Cardiac atrium fibroblast (primary cell): ENCODE measurements at places on chromosomes 16 and 17. TPM values are rescaled to one million over a fixed set of nuclear protein-coding genes. Genes with fewer than 3 reads are reported as not detected.

TAT gene
- not detected in 2 replicates for total RNA-seq

RCVRN gene
- total RNA-seq: not detected in 2 replicates

KIF2B gene
- not detected in 2 replicates for total RNA-seq

SLFN5 gene
- 31.2 and 38.9 TPM in 2 replicates for total RNA-seq

SLC52A1 gene
- total RNA-seq: 0.18 TPM in 1 of 2 replicates, not detected in the other

SKAP1 gene
- not detected in 2 replicates for total RNA-seq

ATP2A3 gene
- 0.16 TPM in 1 of 2 replicates, not detected in the other for total RNA-seq

KIF1C gene
- 57.9 and 62.5 TPM in 2 replicates for total RNA-seq

LRRC45 gene
- total RNA-seq: 7.9 and 8.8 TPM in 2 replicates

GDPD1 gene
- total RNA-seq: 0.18 TPM in 1 of 2 replicates, not detected in the other

PRAC1 gene
- not detected in 2 replicates for total RNA-seq

CPNE7 gene
- 0.81 and 4.3 TPM in 2 replicates for total RNA-seq

SPEM2 gene
- total RNA-seq: not detected in 2 replicates

NOXO1 gene
- 0.32 TPM in 1 of 2 replicates, not detected in the other for total RNA-seq

VMO1 gene
- total RNA-seq: 0.18 TPM in 1 of 2 replicates, not detected in the other

MT4 gene
- total RNA-seq: not detected in 2 replicates

TEN1 gene
- total RNA-seq: 21.8 and 29.6 TPM in 2 replicates

QPRT gene
- total RNA-seq: 1.3 and 4.7 TPM in 2 replicates

LPO gene
- not detected in 2 replicates for total RNA-seq

ZSCAN10 gene
- not detected in 2 replicates for total RNA-seq

NFAT5 gene
- 16.0 and 21.8 TPM in 2 replicates for total RNA-seq

RBFOX1 gene
- total RNA-seq: not detected in 2 replicates

KRTAP9-4 gene
- total RNA-seq: not detected in 2 replicates

PRAC2 gene
- total RNA-seq: not detected in 2 replicates

GNAO1 gene
- total RNA-seq: not detected in 2 replicates

CDRT15L2 gene
- total RNA-seq: not detected in 2 replicates

YBX2 gene
- total RNA-seq: not detected in 2 replicates

KRT20 gene
- total RNA-seq: not detected in 2 replicates

C17orf67 gene
- total RNA-seq: 0.16 TPM in 1 of 2 replicates, not detected in the other

PRDM7 gene
- not detected in 2 replicates for total RNA-seq

TGFB1I1 gene
- 72.3 and 119 TPM in 2 replicates for total RNA-seq

IRF8 gene
- not detected in 2 replicates for total RNA-seq

TBC1D3G gene
- not detected in 2 replicates for total RNA-seq

ARHGAP23 gene
- total RNA-seq: 27.4 and 30.3 TPM in 2 replicates
